ENCODE measurements at places on chromosomes 3 and 15.

- DNase-seq = no peak
Measured at GRCh38 chr3:18426597-18427193, 1.6 kb upstream of the SATB1 start.

GRCh38 chr3:108029466-108029865, 61.4 kb downstream of the CD47 start:
- DNase-seq = no peak

GRCh38 chr15:40871749-40872617, 2.1 kb downstream of the RHOV start:
- DNase-seq = no peak

- DNase-seq = no peak
Measured at GRCh38 chr3:107514453-107514852, 8.3 kb upstream of the BBX start.

GRCh38 chr15:55334371-55334770, 15.3 kb downstream of the PIGB start:
- DNase-seq = no peak

- no peak for DNase-seq
Measured at GRCh38 chr3:72536206-72536877, 311.9 kb downstream of the SHQ1 start.

GRCh38 chr15:35723120-35723847, 177.3 kb upstream of the DPH6 start:
- DNase-seq = no peak

DNA sequence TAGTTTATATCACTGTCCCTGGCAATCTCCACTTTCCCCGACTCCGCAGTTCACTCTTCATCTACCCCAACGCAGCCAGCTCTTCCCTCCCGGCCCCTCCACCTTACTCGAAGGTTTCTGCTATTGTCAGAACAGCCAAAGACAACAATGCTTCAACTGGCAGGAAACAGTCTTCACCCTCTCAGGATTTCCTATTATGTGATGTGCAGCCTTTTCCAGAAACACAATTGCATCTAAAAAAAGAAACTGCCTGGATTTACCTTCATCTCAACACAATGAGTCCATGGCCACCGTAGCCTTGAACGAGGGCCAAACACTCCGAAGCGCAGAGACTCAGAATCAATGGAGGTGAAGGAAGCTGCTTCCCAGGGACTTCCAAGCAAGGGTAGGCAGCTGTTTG, 182.1 kb upstream of the TSC22D2 start:
- DNase-seq = no peak

GRCh38 chr3:59318881-59319280, 269.1 kb upstream of the CFAP20DC start:
- no peak for DNase-seq

- no peak for DNase-seq
Measured at GRCh38 chr3:133820129-133820528, 14.5 kb downstream of the SRPRB start.

GRCh38 chr3:49271047-49271446, 6.0 kb downstream of the C3orf62 start:
- DNase-seq = no peak

DNA sequence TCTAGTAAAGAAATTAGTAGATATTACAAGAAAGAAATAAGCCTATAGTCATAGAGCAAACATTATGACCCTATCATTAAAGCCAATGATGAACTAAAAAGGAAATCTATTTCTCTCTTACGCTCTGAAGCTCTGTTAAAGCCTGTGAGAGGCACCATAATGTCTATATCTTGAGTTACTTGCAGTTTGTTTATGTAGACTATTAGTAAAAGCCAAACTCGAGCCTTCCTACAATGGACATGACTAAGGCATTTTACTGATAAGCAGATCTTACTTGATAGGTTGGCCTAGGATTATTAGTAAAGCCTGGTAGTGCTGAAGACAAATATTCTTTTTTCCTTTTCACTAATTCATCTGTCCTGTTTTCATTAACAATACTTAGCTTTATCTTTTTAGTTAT, 32.7 kb downstream of the LRRC3B start:
- DNase-seq = no peak

DNA sequence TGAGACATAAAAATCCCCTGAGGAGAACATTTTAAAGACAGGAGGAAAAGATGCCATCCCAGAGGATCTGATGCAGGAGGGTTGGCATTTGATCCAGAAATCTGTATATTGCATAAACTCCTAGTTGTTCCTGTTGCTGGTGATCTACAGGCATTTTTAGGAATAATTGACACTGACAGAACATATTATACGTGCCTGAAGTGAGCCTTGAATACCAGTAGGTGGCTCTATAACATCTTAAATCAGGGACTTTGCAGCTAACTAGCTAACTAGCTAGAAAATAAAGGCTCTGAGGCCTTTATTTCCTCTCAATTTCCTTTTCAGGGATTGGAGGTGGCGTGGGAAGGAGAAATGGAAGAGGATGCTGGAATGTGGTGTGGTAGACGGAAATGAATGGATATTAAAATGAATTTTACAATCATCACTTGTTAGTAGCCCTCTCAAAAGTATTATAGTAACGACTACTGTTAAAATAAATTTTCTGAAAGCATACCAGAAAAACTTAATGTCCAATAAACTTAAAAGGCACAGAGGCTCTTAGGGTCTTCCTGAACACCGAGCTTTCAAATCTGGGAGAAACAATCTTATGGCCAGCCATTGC, 73.8 kb upstream of the ZBED2 start:
- DNase-seq = no peak

GRCh38 chr3:185730550-185730949, 94.3 kb downstream of the IGF2BP2 start:
- no peak for DNase-seq

GRCh38 chr3:105532251-105532650, 165.5 kb downstream of the ALCAM start:
- no peak for DNase-seq

DNA sequence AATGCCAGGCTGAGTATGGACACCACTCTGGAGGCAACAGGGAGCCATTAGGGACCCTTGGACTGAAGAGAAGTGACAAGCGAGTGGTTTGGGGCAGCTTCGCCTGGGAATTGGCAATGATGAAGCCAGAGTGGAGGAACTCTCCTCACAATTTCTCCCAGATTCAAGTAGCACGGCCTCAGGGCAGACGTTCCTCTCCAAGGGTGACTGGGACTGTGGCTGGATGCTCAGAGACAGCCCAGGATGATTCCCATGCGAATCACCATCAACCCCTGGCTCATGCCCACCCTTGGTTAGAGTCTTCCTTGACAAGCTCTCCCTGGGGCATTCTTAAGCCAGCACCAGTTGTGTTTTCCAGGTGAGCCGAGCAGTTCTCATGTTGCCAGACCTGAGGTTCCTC, 16.3 kb upstream of the DOCK3 start:
- no peak for DNase-seq

DNA sequence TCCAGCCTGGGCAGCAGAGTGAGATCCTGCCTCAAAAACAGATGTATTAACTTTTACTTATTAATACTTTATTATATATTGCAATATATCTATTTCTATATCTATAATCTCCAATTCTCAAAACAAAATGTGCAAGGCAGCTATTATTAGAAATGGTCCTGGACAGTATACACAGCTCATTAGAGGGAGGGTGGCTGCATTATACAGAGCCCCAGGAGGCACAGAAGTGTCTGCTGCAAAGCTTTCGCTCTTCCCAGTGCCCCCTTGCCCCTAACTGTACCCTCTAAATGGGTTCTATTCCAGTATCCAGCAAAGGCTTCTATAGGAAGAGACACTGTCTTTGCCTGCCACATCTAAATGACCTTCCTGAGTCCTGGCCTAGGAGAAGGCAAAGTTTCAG, 24.5 kb downstream of the ARL14 start:
- DNase-seq = no peak

DNA sequence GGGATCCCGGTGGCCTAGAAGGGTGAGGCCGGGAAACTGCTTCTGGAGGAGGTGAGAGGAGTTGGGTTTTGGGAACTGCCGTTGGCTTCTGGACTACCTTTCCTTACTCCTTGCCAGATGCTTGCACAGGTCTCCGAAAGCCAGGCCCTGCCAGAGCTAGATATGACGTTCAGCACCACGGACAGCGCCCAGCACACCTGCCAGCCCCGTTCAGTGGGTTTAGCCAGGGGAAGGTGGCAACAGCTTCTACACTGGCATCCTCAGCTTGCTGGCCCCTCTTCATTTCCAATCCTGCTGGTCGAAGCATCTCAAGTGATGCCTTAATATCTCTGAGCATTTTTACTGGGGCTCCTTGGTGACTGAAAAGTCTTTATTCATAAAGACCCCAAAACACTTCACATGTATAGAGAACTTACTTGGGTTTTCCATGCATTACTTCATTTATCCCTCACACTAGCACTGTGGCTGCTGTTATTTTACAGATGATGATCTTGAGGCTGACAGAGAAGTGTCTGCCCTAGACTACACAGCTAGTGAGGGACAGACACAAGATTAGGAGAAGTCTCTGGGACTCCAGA, 21.9 kb downstream of the HCN4 start:
- peak; percentile 76 for DNase-seq

DNA sequence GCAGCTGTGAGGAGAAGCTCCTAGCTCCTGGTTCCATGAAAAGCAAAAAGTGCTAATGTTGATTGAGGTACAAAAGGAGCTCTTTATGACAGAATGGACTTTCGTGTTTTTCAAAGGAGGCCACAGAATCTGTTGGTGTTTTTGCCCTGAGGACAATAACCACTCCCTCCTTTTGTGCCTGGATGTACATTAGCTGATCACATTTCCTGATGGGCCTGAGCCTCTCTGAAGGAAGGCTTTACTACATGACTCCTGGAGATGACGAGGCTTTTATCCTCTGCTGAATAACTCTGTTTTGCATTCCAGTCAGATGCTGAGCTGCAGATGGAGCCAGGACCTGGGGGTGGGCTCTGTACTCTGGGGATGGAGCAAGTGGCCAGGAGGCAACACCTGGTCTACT, 301.9 kb downstream of the CACNA2D3 start:
- DNase-seq = no peak

- DNase-seq = no peak
Measured at GRCh38 chr3:127374086-127375010, 86.5 kb upstream of the PRR20G start.

DNA sequence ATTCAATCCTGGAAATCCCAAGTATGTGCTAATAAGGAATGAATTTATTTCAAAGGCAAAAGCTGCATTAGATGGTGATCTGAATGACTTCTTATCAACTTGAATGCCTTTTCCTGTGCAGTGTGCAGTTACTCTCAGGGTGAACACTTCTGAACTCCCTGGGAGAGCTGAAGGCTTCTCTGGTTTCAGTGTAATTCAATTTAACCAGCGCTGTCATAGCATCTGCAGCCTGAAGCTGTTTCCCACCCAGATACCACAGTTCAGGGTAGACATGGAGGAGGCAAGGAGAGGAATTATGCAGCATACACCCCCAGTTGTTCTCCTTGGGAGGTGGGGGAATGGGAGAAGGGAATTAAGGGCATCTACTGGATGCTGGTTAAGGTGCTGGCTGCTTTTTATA, 49.1 kb upstream of the PRR23C start:
- DNase-seq = no peak

- DNase-seq = peak; percentile 19
Measured at GRCh38 chr3:184531626-184532280, 29.8 kb upstream of the EPHB3 start.

DNA sequence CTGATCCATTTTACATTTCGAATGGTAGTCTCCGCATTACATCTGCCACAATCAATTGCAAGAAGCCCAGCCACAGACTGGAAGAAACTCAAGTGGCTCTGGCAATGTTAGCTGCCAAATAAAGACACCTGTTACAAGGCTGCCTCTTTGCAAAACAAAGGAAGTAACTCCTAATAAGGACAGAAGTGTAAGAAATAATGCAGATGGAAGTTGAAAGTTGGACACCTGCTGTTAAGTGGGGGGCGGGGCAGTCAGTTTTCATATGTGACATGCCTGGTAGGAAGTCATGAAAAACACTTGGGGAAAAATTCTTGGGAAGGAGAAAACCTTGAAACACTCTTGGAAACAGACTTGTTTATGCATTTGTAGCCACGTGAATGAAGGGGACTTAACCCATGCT, 54.1 kb upstream of the ATP2C1 start:
- DNase-seq = no peak

DNA sequence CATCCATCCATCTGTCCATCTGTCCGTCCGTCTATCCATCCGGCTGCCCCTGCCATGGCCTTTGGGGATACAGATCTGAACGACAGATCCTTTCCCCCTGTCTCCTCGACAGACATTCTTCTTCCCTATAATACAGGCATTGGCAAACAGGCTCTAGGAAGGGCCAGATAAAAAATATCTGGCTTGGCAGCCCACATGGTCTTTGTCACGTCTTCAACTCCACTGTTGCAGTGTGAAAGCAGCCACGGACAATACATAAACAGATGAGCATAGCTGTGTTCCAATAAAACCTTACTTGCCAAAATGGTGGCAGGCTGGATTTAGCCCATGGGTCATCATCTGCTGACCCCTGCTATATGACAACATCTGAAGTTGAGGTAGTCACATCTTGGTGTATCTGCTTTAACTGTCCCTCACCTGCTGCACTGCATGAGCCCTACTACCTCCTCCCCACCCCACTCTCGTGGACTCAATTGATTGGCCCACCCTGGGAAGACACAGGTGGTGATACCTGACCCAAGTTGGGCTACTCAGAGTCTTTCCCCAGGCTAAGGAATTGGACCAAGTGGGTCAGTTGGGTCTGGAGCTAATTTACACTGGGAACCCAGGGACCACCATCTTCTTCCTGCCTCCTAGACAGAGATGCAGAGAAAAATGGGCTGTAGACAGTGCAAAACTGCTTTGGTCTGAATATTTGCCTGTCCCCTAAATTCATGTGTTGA, 128.4 kb upstream of the SMAD3 start:
- no peak for DNase-seq

DNA sequence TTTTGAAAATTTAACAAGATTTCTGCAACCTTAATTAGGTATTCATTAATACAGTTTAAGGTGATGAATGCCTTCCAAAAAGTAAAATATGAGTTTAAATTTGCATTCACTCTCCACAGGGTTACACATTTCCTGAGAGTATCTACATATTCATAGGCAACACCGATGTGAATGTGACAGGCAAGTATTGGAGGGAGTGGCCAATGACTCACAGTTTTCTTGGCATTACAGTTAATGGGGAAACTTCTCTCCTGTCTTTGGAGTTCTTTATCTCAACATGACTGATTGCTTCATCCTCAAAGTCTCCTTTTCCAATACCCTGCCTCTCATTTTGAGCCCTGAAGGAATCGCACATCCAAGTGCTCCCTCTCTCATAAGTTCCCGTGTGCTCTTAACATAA, 181.9 kb upstream of the CHL1 start:
- DNase-seq = no peak

GRCh38 chr15:73887481-73887880, 14.1 kb downstream of the TBC1D21 start:
- DNase-seq = no peak

- DNase-seq = no peak
Measured at GRCh38 chr3:123018683-123019082, 8.9 kb downstream of the SEMA5B start.

GRCh38 chr3:78178740-78179363, 1139.0 kb downstream of the ROBO2 start:
- DNase-seq = no peak

DNA sequence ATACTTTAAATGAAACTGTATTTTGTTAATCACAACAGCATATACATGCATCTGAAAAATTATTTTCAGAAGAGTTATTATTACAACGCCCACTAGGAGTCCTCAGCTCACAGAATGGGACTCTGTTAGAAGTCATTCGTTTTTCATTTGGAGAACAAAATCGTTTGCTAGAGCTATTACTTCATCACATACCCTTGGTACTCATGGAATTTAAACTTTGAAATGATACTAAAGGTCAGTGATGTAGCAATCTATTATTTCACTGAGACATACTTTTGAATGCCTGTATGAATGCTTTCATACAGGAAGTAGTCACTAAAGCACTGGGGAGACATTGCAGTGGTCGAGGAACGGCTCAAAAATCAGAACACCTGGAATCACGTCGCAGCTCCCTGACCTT, 198.1 kb downstream of the MBNL1 start:
- DNase-seq = no peak
